ENCODE measurements at places on chromosomes 5 and 9. TPM values are rescaled to one million over a fixed set of nuclear protein-coding genes. Genes with fewer than 3 reads are reported as not detected.

NRARP gene
- 107 TPM for total RNA-seq

GRCh38 chr9:73595036-73595545, 443.4 kb downstream of the ANXA1 start:
- no peaks in the 10 kb centered on the region for H3K27me3 ChIP-seq
- no peaks in the 10 kb centered on the region for H3K4me1 ChIP-seq
- H3K36me3 ChIP-seq: no peaks in the 10 kb centered on the region
- DNase-seq: no peak

- no peaks in the 10 kb centered on the region for H3K4me1 ChIP-seq
- H3K36me3 ChIP-seq: no peaks in the 10 kb centered on the region
- peak overlapping the region; percentile 15 for H3K27ac ChIP-seq
- peak; percentile 10 for DNase-seq
- no peaks in the 10 kb centered on the region for H3K27me3 ChIP-seq
Measured at GRCh38 chr5:165620394-165620793, 2115.0 kb downstream of the MAT2B start.

DNA sequence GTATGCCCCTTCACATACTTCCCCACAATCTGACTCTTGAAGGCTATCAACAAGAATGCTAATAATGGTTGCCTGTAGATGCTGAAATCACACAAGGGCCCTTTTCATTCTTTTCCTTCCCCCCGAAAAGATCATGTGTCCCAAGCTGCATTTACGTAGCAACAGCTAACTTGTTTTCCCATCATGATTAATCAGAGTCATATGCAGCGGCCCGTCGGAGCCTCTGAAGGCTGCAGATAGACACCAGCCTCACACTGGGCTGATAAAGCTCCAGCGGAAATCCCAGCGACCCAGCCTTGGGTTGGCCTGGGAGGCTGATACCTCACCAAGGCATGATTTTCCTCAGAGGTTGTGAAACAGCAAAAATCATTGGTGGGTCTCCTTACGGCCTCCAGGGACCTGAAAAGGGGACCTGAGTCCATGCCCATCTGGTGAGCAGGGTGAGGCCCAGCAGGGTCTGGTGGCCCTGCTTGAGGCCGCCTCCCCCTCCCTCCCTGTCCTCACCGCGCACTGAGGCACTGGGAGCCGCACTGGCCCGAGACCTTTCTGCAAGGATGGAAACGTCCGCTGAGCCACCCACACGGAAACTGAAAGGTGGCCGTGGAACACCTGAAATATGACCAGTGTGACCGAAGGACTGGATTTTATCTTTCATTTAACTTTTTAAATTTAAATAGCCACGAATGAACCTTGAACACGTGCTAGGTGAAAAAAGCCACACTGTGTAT, 114.2 kb upstream of the PHYKPL start:
- H3K4me3 ChIP-seq: no peak overlapping the region
- no peak overlapping the region for H3K27ac ChIP-seq
- H3K4me1 ChIP-seq: no peaks in the 10 kb centered on the region
- no peaks in the 10 kb centered on the region for H3K27me3 ChIP-seq
- no peak for DNase-seq

NEURL1B gene
- 105 TPM for total RNA-seq

PCDHGB2 gene
- 12.7 TPM for total RNA-seq

DNA sequence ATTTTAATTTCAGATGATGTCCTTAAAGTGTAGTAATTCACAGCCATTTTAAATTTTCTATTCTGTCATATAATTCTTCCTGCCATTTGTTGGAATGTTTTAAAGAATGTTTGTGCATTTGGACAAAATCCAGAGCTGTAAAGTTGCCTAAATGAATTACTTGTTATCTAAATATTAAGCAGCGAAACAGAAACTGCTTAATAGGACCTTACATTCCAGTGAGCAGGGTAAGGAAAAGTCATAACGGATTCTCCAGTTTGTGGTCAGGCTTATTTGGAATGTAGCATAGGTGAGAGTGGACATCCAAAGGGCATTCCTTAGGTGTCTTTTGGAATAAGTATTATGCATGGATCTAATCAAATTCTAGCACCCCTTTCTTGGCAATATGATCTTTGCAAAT, 410.4 kb upstream of the PTPRD start:
- H3K27me3 ChIP-seq: no peaks in the 10 kb centered on the region
- H3K36me3 ChIP-seq: no peaks in the 10 kb centered on the region
- H3K4me1 ChIP-seq: no peaks in the 10 kb centered on the region
- no peak overlapping the region for H3K4me3 ChIP-seq
- DNase-seq: no peak

DNA sequence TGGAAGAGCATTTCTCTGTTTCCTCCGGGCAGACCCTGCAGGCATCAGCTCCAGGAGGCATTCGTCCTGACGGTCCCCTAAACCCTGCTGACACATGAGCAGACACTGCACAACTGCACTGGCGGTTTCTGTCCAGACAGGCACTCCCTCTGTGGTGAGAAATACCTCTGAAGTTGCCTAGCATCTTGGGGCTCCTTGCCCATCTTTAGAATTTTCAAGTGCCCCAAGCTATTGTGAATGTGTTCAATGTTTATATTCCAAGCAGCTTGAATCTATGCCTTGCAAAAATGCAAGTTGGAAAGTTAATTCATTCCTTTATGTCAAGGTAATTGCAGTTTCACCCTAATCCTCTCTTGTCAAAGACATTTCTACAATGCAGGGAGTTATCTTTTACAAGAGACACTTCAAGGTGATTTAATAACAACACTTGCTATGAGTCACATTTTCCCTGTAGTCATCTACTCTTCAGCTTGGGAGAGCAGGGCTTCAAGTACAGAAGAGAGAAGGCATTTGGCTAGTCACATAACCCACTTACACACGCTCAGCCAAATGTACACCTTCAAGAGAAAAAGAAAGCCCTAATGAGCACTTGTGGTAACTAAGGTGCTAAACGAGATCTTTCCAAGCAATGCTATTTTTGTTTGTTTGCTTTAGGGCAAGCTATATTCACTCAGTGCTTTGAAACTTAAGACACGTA, 302.5 kb downstream of the MLLT3 start:
- no peaks in the 10 kb centered on the region for H3K27me3 ChIP-seq
- H3K4me1 ChIP-seq: no peaks in the 10 kb centered on the region
- DNase-seq: no peak
- no peak overlapping the region for H3K4me3 ChIP-seq
- H3K36me3 ChIP-seq: no peaks in the 10 kb centered on the region
- H3K27ac ChIP-seq: peak overlapping the region; percentile 58

- no peaks in the 10 kb centered on the region for H3K4me1 ChIP-seq
- no peak for DNase-seq
- H3K27ac ChIP-seq: no peak overlapping the region
- no peak overlapping the region for H3K4me3 ChIP-seq
Measured at GRCh38 chr5:145598184-145598583, 237.0 kb downstream of the PRELID2 start.

DNA sequence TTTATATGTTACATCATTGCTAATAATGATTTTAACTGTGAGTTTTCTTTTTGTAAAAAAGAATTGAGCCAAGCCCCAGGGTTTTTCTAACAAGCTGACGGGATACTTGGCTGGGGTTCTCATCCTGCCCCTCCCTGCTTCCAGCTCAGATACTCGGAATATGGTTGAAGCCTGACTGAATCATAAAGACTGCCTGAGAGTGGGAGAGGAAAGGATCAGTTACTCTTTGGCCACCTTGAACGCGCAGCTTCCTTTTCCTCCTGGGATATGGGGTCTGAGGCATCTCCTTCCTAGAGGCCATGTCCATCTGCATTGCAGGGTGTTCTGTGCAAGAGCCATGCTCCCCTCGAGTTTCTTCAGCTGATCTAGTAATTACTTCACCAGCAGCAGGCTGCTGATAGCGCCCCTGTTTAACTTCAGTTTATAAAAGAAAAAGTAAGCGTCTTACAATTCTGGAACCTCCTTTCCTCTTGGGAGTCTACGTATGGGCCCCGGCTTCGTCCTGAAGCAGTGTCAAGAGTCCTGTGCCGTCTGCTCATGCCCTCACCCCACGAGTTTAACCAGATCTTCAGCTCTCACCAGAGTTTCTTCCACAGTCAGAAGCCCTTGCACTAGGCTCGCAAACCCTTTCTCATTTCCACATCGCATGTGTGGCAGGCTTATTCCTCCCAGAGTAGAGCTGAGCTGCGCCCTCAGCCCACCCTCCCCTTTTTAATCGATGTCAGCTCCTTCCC, 130.0 kb downstream of the MVB12B start:
- no peak overlapping the region for H3K27ac ChIP-seq
- H3K4me1 ChIP-seq: no peaks in the 10 kb centered on the region
- H3K4me3 ChIP-seq: no peak overlapping the region
- no peaks in the 10 kb centered on the region for H3K36me3 ChIP-seq
- no peaks in the 10 kb centered on the region for H3K27me3 ChIP-seq

TAF1L gene
- total RNA-seq: not detected

DNA sequence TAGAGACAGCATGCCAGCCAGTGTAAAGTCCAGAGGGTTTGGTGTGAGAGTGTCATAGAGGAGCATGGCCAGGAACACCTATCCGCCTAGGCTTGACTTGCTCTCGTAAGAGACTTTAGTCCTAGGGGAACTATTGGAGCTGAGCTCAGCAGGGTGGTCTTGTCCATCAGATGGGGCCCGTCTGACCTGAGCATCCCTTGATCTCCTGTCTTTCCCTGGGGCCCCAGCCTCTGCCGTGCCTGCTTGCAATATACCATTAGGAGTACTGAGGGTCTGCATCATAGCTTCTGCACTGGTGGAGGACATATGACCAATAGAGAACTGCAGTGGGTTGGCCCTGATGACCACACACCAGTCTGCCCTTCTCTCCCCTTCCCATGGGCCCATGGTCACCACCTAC, 251.0 kb downstream of the TUSC1 start:
- H3K4me1 ChIP-seq: no peaks in the 10 kb centered on the region
- no peaks in the 10 kb centered on the region for H3K27me3 ChIP-seq
- H3K36me3 ChIP-seq: no peaks in the 10 kb centered on the region
- DNase-seq: no peak

- H3K4me1 ChIP-seq: no peaks in the 10 kb centered on the region
- H3K27ac ChIP-seq: no peak overlapping the region
- no peak for DNase-seq
Measured at GRCh38 chr9:86481466-86481865, 127.3 kb upstream of the TUT7 start.

FGF18 gene
- 0.14 TPM for total RNA-seq

- peak; percentile 40 for DNase-seq
- H3K27ac ChIP-seq: peak overlapping the region; percentile 64
- H3K4me3 ChIP-seq: no peak overlapping the region
- H3K36me3 ChIP-seq: no peaks in the 10 kb centered on the region
Measured at GRCh38 chr5:1536322-1536845, 12.6 kb upstream of the LPCAT1 start.

HSD17B3 gene
- not detected for total RNA-seq

DNA sequence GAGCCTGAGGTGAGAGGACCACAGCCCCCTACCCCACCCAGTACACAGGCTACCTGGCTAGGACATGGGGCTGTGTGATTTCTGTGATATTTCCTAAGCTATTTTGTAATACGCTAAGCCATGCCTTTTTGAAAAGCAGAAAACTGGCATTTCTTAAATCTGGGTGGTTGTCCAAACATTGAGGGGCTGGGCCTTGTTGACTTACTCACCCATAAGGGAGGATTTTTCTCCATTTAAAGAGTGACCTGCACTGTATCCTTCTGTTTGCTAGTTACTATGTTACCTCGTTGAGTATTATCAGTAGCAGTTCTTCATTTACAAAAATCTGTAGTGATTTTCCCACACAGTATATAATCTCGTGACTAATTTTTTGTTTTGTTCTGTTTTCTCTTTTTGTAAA, 117.5 kb upstream of the OTULINL start:
- no peaks in the 10 kb centered on the region for H3K27me3 ChIP-seq
- no peak for DNase-seq
- peaks cover 16% of the 10 kb centered on the region for H3K4me1 ChIP-seq
- peak overlapping the region; percentile 71 for H3K27ac ChIP-seq
- H3K36me3 ChIP-seq: no peaks in the 10 kb centered on the region

DNA sequence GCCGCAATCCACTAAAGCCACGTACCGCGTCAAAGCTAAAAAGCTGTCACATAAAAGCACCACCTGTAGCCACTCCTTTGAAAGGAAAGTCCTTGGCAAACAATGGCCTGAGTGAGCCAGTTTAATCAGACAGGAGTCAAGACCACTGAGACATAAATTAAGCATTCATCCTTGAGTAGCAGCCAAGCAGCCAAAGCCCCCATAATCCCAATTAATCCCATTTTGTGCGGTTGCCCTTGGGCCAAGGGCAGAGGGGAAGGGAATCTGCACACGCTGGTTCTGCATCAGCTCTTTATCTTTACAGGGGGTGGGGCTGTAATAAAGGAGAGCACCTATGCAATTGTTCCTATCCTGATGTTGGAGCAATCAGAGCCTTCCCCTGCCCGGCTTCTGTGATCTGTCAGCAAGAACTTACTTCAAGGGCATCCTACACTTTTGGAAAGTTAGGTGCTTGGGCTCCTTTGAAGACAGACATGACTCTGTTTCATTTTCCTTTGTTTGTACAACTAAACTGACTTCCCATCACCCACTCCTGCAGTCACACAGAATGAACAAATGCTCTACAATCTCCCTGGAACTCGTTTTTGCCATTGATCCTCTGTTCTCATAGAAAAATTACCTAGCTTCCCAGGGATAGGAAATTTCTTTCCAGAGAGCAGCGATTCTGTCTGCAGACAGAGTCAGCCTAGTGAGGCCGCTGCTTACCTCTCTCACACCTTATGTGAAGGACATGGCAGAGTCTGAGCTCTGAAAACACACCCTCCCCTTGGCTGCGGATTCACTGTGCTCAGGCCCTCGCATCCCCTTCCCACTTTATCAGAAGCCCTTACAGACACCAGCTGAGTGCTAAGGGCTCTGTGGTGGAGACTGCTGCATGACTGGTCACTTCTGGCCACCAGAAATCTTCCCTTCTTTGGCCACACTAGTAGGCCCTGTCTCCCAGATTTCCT, 116.2 kb upstream of the TBCA start:
- H3K36me3 ChIP-seq: no peaks in the 10 kb centered on the region
- DNase-seq: no peak
- H3K4me3 ChIP-seq: no peak overlapping the region
- H3K27me3 ChIP-seq: no peaks in the 10 kb centered on the region

FOXI1 gene
- not detected for total RNA-seq

GRCh38 chr9:131731237-131731636, 8.6 kb downstream of the RAPGEF1 start:
- H3K27me3 ChIP-seq: no peaks in the 10 kb centered on the region
- H3K36me3 ChIP-seq: no peaks in the 10 kb centered on the region
- H3K4me3 ChIP-seq: no peak overlapping the region
